ENCODE measurements at places on chromosomes 6 and 20.

GRCh38 chr6:159943968-159944598 lies 24.8 kb upstream of the IGF2R start:
- no peak for DNase-seq

- DNase-seq, result no peak
Measured at GRCh38 chr20:3312940-3313682, 74.1 kb upstream of the SLC4A11 start.

- DNase-seq, result no peak
Measured at GRCh38 chr6:105087571-105088211, 92.1 kb downstream of the POPDC3 start.

DNA sequence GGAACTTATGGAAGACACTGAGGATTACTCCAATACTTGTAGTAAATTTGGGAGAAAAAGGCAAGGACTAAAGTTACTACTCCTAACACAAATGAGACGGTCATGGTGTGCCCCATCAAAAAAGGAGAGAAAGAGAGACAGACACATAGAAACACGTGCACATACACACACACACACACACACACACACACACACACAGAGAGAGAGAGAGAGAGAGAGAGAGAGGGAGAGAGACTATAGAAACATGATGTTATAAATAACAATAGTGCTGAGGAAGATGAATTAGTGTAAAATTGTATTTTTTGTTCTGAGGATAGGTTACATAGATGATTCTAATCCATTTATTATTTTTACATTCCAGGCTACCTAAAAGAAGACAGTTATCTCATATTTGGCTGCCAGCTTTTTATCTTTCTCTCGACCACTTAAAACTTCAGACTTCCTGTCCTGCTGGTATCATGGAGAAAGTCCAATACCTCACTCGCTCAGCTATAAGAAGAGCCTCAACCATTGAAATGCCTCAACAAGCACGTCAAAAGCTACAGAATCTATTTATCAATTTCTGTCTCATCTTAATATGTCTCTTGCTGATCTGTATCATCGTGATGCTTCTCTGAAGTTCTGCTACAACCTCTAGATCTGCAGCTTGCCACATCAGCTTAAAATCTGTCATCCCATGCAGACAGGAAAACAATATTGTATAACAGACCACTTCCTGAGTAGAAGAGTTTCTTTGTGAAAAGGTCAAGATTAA lies 10.5 kb downstream of the PLN start:
- no peak for DNase-seq

- no peak for DNase-seq
Measured at GRCh38 chr6:11634948-11635347, 97.4 kb downstream of the TMEM170B start.

DNA sequence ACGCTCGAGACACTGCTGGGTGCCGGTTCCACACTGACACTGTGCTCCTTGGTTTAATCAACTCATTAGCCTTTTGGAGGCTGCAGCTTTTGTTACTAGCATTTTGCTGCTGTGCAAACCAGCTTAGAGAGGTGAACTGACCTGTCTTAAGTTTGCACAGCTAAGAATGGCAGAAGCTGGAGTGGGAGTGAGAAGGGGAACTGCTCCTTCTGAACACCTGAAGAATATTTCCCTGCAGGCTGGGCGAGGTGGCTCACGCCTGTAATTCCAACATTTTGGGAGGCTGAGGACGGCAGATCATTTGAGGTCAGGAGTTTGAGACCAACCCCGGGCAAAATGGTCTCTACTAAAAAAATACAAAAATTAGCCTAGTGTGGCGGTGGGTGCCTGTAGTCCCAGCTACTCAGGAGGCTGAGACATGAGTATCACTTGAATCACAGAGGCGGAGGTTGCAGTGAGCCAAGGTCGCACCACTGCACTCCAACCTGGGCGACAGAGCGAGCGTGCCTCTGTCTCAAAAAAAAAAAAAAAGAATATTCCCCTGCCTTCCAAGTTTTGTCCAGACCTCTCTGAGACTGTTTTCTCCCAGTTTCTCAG lies 5.0 kb downstream of the CEBPB start:
- DNase-seq, result no peak
